ENCODE measurements at places on chromosomes 1 and 21.

- DNase-seq = no peak
Observed at GRCh38 chr1:90711696-90712095, 5.4 kb downstream of the BARHL2 start.

GRCh38 chr1:112836642-112837041 lies 119.4 kb downstream of the SLC16A1 start:
- no peak for DNase-seq

DNA sequence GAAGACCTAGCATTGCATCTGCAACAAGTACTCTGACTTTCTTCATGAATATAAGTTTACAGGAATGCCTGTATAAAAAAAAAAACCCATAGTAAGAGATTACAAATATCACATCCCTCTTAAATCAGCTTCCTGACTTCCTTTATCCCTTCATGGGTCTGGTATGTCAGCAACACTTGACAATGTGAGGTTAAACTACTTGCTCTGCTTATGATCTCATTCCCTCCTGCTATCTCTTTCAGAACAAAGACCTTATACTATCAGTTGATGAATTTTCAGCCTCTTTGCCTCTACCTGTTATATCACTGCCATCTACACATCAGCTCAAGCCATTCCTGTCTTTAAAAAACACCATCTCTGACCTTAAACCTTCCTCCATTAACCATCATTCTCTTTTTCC lies 130.9 kb upstream of the SAMSN1 start:
- DNase-seq = no peak

DNA sequence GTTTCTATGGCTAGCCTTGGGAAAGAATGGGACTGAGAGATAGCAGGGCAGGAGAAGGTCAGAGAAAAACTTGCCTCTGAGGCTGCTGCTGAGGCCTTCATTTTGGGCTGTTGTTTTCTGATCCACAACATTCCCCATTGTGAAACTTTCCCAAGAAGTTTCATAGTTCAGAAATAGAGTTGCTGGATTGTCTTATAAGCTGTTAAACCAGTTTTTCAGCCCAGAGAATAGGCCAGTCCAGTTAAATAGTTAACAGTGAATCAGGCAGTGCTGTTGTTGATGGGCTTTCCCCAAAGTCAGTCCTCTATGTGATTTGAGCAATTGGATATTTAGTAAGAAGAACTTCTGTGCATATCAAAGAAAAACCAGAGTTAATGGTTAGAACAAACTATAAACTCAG lies 77.0 kb downstream of the C21orf91 start:
- DNase-seq = no peak

- no peak for DNase-seq
Observed at GRCh38 chr1:240539769-240540414, 72.1 kb downstream of the GREM2 start.

DNA sequence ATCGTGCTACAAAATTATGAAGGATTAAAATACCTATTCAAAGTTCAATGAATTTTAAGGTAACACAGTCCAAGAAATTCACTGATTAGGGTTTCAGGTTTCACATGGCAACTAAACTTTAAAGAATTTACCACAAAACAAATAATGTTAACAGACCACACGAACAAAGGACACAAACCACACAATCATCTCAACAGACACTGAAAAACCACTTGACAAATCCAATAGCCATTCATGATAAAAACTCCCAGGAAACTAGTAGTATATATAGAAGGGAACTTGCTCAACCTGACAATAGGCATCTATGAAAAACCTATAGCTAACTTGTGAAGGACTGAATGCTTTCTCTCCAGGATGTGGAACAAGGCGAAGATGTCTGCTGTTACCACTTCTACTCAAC lies 21.1 kb upstream of the SH2D5 start:
- no peak for DNase-seq

- no peak for DNase-seq
Observed at GRCh38 chr1:213119794-213120193, 68.8 kb downstream of the RPS6KC1 start.

Measured in germinal center (tissue), 1 donor.